ENCODE measurements at places on chromosomes 13 and 19. TPM values are rescaled to one million over a fixed set of nuclear protein-coding genes. Genes with fewer than 3 reads are reported as not detected.

DNA sequence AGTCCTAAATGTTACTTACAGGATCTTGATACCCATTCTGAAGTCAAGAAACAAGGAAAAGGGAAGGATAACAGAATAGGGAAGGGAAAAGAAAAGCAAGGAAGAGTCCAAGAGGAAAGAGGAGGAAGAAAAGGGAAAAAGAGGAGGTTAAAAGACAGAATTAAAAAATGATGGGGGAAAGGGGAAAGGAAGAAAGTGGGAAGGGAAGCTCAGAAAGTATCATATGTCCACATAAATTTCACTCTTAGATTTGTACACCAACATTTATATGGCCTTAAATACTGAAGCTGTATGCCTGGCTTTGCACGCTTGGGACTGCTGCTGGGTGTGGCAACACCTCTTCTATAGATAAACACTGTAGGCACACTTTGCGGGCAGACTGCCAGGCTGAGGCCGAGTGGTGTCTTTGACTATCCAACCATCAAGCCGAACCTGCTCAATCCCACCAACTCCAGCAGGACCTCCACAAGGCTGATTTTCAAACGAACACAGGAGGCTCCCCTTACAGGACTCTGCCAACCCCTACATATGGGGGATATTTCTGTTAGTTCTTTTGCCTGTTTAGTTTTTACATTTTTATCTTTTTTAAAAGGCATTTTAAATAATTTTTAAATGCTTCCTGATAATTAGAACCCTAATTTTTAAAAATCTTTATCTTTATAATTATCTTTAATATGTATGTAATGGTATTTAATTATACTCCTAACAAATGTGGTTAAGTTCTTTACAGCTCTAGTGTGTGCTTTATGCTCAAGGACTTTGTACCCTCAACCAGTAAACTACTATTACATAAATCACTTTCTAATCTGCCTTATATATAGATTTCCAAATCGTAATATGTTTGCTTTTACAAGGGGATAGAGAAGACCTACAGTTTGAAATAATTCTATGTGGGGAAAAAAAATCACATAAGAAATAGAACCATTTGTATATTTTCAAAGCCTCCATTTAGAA is 154.2 kb downstream of the DIAPH3 start:
- H3K4me1 ChIP-seq = no peaks in the 10 kb centered on the region
- no peak overlapping the region for H3K27ac ChIP-seq
- H3K4me3 ChIP-seq = no peak overlapping the region

DNA sequence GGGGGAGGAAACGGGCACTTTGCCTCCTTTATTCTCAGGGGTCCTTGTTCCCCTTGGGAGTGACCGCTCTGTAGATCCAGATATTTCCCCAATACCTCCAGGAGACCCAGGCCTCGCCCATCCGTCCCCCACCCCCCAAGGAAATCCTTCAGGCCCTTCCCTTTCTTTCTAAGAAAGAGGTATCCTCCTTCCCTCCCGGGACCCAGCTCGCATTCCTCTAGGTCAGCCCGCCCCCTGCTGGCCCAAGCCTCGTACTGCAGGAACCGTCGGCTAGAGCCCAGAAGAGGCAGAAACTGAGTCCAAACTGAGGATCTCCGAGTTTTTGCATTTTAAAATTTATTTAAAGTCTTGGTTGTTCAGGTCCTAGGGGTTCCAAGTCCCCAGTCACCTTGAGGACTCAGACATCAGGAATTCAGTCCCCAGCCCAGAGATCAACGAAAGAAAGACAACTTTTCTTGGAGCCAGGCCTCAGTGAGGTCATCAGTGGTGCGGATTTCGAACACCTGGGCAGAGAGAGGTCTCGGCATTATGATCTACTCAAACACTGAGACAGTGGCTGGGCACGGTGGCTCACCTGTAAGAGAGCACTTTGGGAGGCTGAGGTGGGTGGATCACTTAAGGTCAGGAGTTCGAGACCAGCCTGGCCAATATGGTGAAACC is 7.5 kb upstream of the LRFN1 start:
- peak; percentile 91 for DNase-seq
- H3K27me3 ChIP-seq = no peaks in the 10 kb centered on the region
- H3K4me3 ChIP-seq = no peak overlapping the region
- H3K4me1 ChIP-seq = peaks cover 9% of the 10 kb centered on the region
- peaks cover 12% of the 10 kb centered on the region for H3K36me3 ChIP-seq

- H3K4me1 ChIP-seq = no peaks in the 10 kb centered on the region
- no peaks in the 10 kb centered on the region for H3K27me3 ChIP-seq
These were observed 43.6 kb downstream of the PHF11 start for GRCh38 chr13:49539313-49539712.

GRCh38 chr19:52963247-52963618 is 552 bp upstream of the ZNF816 start:
- peak overlapping the region; percentile 80 for H3K4me3 ChIP-seq
- no peaks in the 10 kb centered on the region for H3K27me3 ChIP-seq
- peak overlapping the region; percentile 86 for H3K27ac ChIP-seq
- peaks cover 13% of the 10 kb centered on the region for H3K36me3 ChIP-seq
- no peak for DNase-seq

DNA sequence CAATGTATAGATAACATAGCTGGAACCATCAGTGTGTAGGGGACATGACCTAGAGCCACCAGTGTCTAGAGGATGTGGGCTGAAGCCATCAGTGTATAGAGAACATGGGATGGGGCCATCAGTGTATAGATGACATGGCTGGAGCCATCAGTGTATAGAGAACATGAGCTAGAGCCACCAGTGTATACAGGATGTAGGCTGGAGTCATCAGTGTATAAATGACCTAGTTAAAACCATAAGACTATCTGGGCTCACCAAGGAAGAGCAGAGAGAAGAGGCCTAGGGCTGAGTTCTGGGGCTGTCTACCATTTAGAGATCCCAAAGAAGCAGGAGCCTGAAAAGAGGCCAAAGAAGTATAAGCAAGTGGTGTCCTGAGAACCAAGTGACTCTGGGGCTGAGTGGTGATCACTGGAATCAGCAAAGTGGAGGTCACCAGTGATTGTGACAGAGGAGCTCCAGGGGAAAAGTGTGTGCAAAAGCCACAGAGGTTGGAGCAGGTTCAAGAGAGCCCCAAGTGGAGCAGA is 41.0 kb downstream of the RFX2 start:
- no peaks in the 10 kb centered on the region for H3K36me3 ChIP-seq
- no peak overlapping the region for H3K4me3 ChIP-seq
- no peak overlapping the region for H3K27ac ChIP-seq
- H3K4me1 ChIP-seq = peaks cover 30% of the 10 kb centered on the region
- DNase-seq = no peak

DNA sequence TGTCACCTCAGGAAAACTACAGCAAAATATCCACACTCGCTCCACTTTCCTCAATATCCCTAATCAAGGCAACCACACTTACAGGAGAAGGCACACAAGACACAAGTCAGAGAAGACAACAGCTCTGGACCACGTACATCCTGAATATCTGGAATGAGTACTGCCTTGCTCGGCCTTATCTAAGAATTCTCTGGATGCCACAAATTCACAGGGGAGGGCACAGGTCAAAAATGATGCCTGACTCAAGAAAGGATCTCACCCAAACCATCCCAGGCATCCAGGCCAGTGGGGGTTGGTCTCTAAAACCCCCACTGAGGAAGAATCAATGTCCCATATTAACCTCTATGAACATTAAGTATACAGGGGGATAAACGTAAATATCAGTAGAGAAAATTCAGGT is 29.9 kb downstream of the ATP7B start:
- no peak overlapping the region for H3K4me3 ChIP-seq
- H3K27ac ChIP-seq = no peak overlapping the region
- no peak for DNase-seq
- H3K4me1 ChIP-seq = no peaks in the 10 kb centered on the region

DNA sequence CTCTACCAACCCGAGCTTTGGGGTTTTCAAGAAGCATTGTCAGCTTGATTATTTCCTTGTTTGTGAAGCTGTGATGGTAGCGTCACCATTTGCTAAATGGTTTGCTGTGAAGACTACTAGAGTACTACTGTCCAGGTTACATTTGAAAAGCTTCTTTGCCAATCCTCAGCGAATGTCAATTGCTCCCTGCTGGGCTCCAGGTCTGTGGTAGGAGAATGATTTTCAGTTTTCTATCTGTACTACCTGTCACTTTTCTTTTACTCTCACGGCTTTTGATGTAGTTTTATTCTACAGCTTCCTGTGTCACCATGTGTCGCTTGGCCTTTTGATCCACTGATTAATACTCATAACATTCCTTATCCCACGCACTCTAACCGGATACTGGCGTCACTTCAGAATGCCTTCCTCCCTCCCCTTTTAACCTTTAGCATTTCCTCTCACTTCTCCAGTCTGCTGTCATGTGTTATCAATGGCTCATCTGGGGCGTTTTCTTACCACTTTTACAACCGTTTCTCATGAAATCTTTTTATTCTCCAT is 7.5 kb upstream of the GPR183 start:
- H3K27ac ChIP-seq = peak overlapping the region; percentile 47
- peaks cover 20% of the 10 kb centered on the region for H3K36me3 ChIP-seq
- H3K4me3 ChIP-seq = no peak overlapping the region

GRCh38 chr13:52615812-52616211 is 26.4 kb upstream of the HNRNPA1L2 start:
- no peak overlapping the region for H3K4me3 ChIP-seq
- H3K4me1 ChIP-seq = peaks cover 28% of the 10 kb centered on the region
- DNase-seq = no peak
- H3K27me3 ChIP-seq = no peaks in the 10 kb centered on the region
- H3K27ac ChIP-seq = no peak overlapping the region

- no peaks in the 10 kb centered on the region for H3K4me1 ChIP-seq
- H3K27me3 ChIP-seq = no peaks in the 10 kb centered on the region
- no peak overlapping the region for H3K27ac ChIP-seq
- H3K4me3 ChIP-seq = no peak overlapping the region
These were observed 30.8 kb downstream of the PIN1 start for GRCh38 chr19:9865732-9866501.

- H3K4me3 ChIP-seq = no peak overlapping the region
- no peak for DNase-seq
- H3K36me3 ChIP-seq = no peaks in the 10 kb centered on the region
- peak overlapping the region; percentile 71 for H3K27ac ChIP-seq
These were observed 6.4 kb upstream of the SPATA13 start for GRCh38 chr13:24153979-24154701.

DNA sequence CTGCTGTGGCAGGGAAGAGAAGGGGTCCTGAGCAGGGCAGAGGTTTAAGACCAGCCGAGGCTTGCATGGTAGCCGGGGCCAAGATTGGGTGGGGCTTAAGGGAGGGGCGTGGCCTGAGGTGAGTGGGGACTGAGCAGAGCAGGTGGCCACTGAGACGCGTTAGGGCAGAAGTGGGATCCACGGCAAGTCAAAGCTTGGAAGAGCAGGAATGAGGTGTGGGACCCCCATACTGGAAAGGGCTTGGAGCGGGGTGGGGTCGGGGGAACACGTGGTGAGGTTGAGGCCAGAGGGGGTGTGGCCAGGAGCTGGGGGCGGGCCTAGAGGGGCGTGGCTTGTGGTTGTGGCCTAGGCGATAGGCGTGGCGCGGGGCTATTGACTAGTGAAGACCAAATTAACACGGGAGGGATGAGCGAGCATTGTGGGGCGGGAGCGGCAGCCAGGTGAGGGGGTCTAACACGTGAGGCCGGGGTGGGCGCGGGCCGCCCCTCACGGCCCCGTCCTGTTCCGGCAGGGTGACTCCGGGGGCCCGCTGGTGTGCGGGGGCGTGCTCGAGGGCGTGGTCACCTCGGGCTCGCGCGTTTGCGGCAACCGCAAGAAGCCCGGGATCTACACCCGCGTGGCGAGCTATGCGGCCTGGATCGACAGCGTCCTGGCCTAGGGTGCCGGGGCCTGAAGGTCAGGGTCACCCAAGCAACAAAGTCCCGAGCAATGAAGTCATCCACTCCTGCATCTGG is 3.3 kb downstream of the CFD start:
- DNase-seq = peak; percentile 86
- H3K36me3 ChIP-seq = peaks cover 8% of the 10 kb centered on the region
- H3K27ac ChIP-seq = no peak overlapping the region
- H3K4me1 ChIP-seq = peaks cover 49% of the 10 kb centered on the region
- H3K4me3 ChIP-seq = no peak overlapping the region

DNA sequence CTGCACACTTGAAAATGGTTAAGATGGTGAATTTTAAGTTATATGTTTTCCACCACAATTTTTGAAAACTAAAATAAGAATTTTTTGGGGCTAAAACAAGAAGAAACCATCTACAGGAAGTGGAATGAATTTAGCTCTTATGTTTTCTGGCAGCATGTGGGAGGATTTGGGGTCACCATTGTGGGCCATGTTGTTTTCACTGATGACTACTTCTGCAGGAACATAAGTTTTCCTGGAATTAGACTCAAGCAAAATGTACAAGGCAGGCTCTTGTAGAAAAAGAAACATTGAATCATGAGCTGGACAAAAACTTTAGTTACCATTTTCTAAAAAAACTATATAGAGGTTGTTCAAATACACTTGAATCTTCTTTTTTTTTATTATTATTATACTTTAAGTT is 125.3 kb upstream of the C1QTNF9B start:
- H3K27me3 ChIP-seq = no peaks in the 10 kb centered on the region
- H3K36me3 ChIP-seq = no peaks in the 10 kb centered on the region
- no peak overlapping the region for H3K27ac ChIP-seq
- no peaks in the 10 kb centered on the region for H3K4me1 ChIP-seq
- no peak overlapping the region for H3K4me3 ChIP-seq

- peak within 1 kb of the TSS; percentile 98 for H3K27ac ChIP-seq
- peak within 1 kb of the TSS; percentile 83 for H3K4me3 ChIP-seq
- H3K27me3 ChIP-seq = no peaks in the 10 kb centered on the region
These were observed at the start of gene GPX4 for GRCh38 chr19:1103708-1104310. Gene GPX4, plus strand, starts transcription at chr19:1103994. Its CDS starts 50 bp downstream, at chr19:1104044.

GRCh38 chr19:12695096-12695495 is 1.3 kb downstream of the FBXW9 start:
- H3K4me1 ChIP-seq = peaks cover 27% of the 10 kb centered on the region
- H3K27me3 ChIP-seq = no peaks in the 10 kb centered on the region
- no peak for DNase-seq
- peaks cover 16% of the 10 kb centered on the region for H3K36me3 ChIP-seq
- H3K4me3 ChIP-seq = no peak overlapping the region
- no peak overlapping the region for H3K27ac ChIP-seq

DNA sequence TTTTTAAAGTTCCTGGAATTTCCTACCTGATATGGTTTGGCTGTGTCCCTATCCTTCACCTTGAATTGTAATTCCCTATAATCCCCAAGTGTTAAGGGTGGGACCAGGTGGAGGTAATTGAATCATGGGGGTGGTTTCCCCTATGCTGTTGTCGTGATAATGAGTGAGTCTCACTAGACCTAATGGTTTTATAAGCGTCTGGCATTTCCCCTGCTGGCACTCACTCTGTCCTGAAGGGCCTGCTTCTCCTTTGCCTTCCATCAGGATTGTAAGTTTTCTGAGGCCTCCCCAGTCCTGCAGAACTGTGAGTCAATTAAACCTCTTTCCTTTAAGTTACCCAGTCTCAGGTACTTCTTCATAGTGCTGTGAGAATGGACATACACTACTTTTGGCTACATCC is 298.7 kb downstream of the HS6ST3 start:
- no peaks in the 10 kb centered on the region for H3K27me3 ChIP-seq
- no peak overlapping the region for H3K27ac ChIP-seq
- no peaks in the 10 kb centered on the region for H3K4me1 ChIP-seq
- H3K36me3 ChIP-seq = no peaks in the 10 kb centered on the region
- no peak for DNase-seq

- no peaks in the 10 kb centered on the region for H3K27me3 ChIP-seq
- H3K27ac ChIP-seq = no peak overlapping the region
- peaks cover 15% of the 10 kb centered on the region for H3K4me1 ChIP-seq
- DNase-seq = no peak
- H3K4me3 ChIP-seq = no peak overlapping the region
These were observed 3.2 kb downstream of the ZNF441 start for GRCh38 chr19:11769995-11770394.

SRRM5 gene
- not detected for total RNA-seq

F2RL3 gene
- total RNA-seq = 6.8 TPM

ZNF416 gene
- 25.0 TPM for total RNA-seq

TEX101 gene
- not detected for total RNA-seq

IGFL2 gene
- not detected for total RNA-seq

ANKRD27 gene
- 19.8 TPM for total RNA-seq

ZNF525 gene
- 33.3 TPM for total RNA-seq

GIPR gene
- 8.5 TPM for total RNA-seq

ZNF865 gene
- 11.6 TPM for total RNA-seq

N4BP2L1 gene
- total RNA-seq = 33.2 TPM

AP2A1 gene
- 19.8 TPM for total RNA-seq
